ENCODE measurements at places on chromosomes 6 and 20.
A peak's percentile ranks its signal among the peaks of the same experiment; 100 is the strongest.

- DNase-seq = no peak
These were observed 9.2 kb downstream of the GUCA1B start for GRCh38 chr6:42185597-42185996.

DNA sequence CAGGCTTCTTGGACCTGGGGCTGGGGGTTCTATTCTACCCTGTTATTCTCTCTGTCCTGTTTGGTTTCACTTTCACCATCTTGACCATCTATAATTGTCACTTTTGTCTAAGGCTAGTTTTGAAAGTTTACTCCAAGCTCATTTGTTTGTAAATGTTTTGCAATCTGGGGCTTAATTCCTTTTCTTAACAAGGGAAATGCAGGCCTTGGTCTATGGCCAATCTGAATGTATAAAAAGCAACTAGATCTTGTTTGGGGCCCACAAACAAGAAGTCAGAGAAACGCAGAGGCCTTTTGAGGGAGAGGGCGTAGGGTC is 86.3 kb upstream of the PREP start:
- no peak for DNase-seq

- DNase-seq = no peak
These were observed 1420.0 kb upstream of the EYS start for GRCh38 chr6:67127041-67127440.

DNA sequence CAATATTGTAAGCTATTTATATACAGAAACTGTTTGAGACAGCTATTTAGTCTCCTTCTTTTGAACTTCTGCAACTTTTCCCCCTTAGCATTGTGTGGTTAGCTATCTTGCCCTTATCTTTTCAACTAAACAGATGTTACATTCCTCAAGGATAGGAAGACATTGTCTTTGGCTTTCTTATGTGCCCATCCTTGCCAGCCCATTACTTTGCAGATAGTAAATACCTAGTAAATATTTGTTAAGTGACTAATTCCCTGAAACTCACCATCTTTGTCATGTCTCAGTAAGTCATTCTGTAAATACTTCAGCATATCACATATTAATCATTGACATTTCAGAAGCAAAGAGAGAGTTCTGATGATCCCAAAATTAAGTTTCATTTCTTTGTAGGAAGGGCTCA is 69.1 kb upstream of the FLRT3 start:
- DNase-seq = no peak

DNA sequence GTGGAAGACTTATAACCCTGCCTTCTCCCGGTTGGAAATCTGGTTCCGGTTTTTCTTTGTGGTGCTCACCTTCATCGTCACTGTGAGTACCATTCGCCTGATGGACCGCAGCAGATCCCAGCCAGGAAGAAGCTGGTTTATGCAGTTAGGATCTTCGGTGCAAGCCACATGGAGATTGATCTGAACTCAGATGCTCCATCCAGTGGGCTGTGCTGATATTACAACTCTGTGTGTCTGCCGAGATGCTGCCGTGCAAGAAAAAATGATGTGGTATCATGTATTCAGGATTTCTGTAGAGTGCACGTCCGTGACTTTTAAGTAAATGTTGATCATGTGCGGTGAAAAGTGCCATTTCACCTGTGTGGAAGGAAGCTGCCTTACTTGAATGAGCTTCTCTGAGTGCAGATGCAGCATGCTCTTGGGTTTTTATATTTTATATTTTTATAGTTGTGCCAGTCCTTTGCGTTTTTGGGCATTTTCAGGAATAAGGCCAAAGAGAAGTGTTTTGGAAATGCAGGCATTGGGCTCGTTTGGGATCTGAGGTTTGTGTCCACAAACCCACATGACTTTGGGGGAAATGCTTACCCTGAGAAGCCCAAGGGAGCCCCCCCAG is 39.2 kb downstream of the DYNLT1 start:
- peak; percentile 9 for DNase-seq

GRCh38 chr20:41228858-41229257 is 88.7 kb downstream of the ZHX3 start:
- DNase-seq = no peak

- DNase-seq = no peak
These were observed 43.9 kb upstream of the NOL4L start for GRCh38 chr20:32628960-32629530.

- DNase-seq = no peak
These were observed 392.5 kb downstream of the CD83 start for GRCh38 chr6:14510038-14510437.

DNA sequence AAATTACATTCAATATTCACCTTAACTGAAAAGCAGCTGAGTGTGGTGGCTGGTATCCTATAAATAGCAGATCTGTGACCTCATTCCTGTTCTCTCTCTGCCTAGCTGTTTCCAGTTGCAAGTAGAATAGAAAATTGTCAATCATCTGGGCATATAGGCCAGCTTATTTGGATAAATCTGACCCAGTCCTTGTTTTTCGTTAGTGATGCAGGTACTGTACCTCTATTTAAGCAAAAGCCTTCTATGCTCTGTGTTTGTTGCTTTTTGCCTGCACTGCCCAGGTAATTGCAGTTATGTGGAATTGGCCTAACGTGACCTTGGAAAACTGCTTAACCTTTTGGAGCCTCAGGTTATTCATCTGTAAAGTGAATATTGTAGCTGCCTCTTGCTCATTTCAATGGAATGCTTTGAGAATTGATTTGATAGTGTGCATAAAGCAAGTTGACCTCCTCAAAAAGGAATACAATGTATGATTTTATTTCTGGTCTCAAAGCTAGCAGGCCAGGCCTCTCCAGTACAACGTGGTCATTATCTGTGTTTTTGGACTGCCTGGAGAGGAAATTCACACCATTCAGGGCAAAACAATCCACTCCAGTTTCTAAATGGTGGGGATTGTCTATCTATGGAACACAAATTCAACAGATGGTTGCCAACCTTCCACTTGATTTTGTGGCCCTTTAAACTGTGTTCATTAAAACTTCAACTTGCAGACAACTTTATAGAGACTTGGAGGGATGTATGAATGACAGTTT is 508.7 kb upstream of the CITED2 start:
- DNase-seq = no peak

DNA sequence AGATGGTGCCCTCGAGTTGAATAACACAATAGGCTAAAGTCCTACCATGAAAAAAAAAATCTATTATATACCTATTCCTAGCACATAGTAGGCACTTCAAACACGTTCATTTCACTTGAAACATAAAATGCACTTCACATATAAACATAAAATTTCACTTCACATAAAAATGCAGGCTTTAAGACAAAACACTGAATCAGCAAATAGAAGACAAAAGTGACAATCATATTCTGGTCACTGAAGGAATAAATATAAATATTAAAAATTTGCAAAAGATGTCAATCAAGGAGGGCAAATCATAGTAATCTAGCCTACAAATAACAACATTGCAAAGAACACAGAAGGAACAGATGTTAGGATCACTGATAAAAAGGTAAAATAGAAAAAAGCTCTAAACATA is 153.1 kb downstream of the LMBRD1 start:
- DNase-seq = no peak

DNA sequence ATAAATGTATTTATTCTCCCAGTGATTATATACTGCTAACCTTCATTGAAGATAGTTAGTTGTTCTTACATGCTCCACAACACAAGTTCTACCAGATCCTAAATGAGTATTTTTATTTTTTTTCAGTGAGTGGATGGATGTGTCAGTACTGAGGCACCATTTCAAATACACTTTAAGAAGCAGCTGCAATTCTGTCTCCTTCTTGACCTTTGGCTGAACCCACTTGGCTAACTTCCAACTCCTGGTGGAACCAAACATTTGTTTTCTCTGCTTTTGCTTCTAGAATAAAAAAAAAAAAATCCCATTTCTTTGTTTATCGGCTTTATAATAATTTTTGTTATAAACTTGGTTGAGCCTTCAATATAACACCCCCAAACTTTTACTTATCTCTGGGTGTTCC is 458.3 kb upstream of the MAP3K7 start:
- DNase-seq = no peak

DNA sequence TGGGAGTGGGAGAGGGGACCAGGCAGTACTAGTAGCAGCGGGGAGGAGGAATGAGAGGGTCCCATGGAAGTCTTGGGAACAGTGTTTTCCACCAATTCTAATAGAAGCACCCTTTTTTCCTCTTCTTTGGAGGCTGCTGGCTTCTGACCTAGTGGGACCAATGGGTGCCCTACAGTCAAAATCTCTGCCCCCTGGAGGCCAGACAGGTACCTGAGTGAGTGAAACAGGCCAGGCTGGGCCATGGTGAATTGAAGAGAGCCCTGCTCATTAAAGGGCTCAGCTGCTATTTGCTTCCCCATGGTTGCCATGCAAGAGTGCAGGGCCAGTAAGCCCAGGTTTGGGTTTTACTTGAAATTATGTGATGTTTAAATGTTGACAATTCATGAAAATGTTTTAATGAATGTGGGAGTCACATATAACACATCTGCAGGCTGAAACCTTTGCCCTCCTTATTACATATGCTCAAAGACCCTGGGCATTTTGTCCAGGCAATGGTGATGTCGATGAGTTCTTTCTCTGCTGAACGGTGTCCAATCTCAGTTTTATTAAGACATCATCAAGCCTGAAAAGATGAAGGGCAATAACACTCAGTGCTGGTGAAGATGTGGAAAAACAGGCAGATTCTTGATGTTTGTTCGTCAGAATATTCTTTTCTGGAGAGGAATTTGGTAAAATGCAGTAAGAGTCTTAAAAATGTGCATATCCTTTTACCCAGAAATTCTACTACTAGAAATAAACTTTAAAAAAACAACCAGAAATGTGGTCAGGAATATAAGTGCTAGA is 42.3 kb upstream of the OCSTAMP start:
- no peak for DNase-seq

- DNase-seq = no peak
These were observed 97.9 kb downstream of the ID4 start for GRCh38 chr6:19934996-19935591.

DNA sequence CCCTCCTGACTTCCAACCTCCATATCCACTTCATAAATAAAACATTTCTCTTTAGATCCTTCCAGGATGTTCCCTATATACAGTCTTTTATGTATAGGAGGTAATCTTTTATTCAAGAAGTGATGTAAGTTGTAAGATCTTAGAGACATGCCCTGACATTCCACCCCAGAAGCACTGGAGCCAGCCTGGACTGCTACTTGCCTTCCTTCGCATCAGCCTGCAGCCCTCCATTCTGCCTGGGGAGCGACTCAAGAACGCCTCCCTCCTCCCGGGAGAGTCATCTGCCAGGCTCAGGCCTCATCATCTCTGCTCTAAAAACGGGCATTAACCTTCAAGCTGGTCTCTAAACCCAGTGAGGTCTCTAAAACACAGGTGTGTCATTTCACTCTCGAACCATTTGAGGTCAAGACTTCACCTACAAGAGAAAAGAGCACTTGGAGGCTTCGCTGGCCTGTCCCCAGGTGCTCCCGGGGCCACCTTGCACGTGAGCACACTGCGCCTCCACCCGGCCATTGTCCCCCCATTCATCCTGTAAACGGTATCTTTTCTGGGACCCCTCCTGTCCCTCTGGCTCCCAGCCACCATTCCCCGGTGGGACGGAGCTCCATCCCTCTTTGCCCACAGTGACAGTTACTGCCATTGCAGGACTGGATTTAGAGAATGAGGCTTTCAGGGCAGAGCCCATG is 107.5 kb upstream of the PDE10A start:
- no peak for DNase-seq

- no peak for DNase-seq
These were observed 217.6 kb upstream of the PDE10A start for GRCh38 chr6:165880686-165881085.

DNA sequence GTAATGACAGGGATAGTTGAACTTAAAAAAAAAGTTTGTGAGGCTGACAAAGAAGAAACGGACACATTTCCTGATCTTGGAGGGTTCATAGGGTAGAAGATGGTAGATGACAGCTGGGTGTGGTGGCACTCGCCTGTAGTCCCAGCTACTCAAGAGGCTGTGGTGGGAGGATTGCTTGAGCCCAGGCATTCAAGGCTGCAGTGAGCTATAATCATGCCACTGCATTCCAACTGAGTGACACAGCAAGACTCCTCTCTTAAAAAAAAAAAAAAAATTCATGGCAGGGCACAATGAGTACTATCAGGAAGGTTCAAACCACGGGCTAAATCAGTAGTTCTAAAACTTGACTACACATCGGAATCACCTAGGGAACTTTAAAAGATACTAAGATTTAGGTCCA is 2.0 kb upstream of the MICA start:
- DNase-seq = no peak

- DNase-seq = no peak
These were observed 914 bp downstream of the SNAP91 start for GRCh38 chr6:83707829-83708545.

- DNase-seq = no peak
These were observed 222.6 kb upstream of the MARCKS start for GRCh38 chr6:113634352-113635163.

DNA sequence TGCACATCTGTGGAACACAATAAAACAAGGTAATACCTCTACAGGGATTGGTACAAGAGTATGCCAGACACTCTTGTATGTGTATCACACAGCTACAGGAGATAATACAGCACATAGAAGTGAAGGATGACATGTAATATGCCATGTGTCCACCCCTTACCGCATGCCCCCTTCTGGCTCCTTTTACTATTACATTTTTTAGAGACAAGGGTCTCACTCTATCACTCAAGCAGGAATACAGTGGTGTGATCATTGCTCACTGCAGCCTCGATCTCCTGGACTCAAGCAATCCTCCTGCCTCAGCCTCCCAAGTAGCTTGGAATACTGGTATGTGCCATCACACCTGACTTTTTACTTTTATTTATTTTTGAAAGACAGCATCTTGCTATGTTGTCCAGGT is 4.2 kb upstream of the NCR3 start:
- DNase-seq = no peak

DNA sequence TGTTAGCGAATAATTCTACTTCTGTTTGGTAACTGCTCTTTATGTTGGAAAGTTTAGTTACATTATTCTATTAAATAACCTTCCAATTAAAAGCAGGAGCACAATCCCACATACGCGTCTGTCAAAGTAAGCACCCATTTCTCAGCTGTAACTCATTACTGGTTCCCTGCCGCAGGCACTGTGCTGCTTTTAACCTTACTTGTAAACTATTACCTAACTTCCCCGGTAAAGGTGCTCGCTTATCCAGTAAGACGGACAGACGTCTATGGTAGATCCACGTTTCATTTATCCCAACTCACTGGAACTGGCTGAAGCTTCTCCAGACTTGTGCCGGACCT is 529 bp upstream of the ENPP4 start:
- DNase-seq = no peak

- no peak for DNase-seq
These were observed 20.9 kb downstream of the UTRN start for GRCh38 chr6:144305985-144306384.

DNA sequence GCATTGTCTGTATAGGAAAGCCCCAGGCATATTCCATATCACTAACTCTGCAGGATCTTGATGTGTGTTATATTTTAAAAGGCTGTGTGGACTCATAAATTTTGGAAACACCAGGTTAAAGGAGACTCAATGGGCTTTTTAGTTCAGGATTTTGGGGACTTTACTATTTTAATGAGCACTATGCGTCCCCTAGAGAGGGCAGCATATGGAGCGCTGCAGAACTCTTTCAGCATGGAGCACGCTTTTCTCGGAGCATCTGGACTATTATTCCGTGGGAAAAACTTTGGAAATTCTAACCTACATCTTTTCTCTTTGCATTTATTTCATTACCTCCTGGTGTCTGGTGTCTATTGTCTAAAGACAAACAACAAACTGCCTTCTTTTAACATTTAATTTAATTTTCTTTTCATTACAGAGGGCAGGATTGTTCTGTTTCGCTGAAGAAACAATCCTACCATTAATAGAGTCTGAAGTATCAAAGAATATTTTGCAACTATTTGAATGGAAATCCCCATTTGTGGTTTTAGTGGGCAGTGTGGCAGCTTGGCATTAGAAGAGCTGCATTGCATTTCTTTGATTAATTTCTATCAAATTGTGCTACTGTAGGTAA is 399.9 kb upstream of the HSF2 start:
- DNase-seq = no peak

GRCh38 chr6:100726666-100727065 is 154.5 kb downstream of the ASCC3 start:
- DNase-seq = no peak
